ENCODE measurements at places on chromosomes 12 and 14.

- no peak for DNase-seq
Observed at GRCh38 chr12:121483949-121484348, 84.0 kb downstream of the RNF34 start.

- no peak for DNase-seq
Observed at GRCh38 chr12:131349397-131350127, 361.3 kb upstream of the SFSWAP start.

GRCh38 chr12:8817856-8818255 is 4.6 kb upstream of the A2ML1 start:
- no peak for DNase-seq

- DNase-seq = no peak
Observed at GRCh38 chr12:109444259-109444658, 32.8 kb downstream of the KCTD10 start.

GRCh38 chr14:61065656-61066055 is 84.6 kb downstream of the SLC38A6 start:
- no peak for DNase-seq

GRCh38 chr12:72071030-72071429 is 132.4 kb downstream of the TPH2 start:
- DNase-seq = no peak

- DNase-seq = no peak
Observed at GRCh38 chr12:20657496-20657895, 37.6 kb upstream of the SLCO1C1 start.

- DNase-seq = no peak
Observed at GRCh38 chr12:110104188-110105094, 19.7 kb upstream of the IFT81 start.

All from naive B cell (primary cell).